Stimulated activated CD8-positive, alpha-beta memory T cell treated with anti-CD3 and anti-CD28 coated beads, Interleukin-12 subunit alpha, Interleukin-12 subunit beta, amount 100 ng/mL, for 4 hours (primary cell): ENCODE measurements at places on chromosomes 1 and 21.

DNA sequence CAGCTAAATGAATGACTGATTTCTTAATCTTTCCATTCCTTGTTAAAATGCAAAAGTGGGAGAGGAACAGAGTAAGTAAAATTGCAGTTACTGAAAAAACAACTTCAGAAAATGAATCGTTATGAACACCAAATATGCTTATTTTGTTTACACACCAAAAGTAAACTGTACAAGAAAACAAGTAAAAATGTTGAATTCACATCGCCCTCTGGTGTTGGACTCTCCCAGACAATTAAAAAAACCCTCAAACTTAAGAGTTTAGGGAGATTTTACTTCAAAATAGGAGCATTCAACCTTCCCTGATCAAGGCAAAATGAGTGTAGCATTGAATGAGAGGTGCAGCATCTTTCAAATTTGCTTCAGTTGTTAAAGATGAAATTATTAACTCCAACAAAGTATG is 19.4 kb upstream of the ESRRG start:
- DNase-seq: no peak

- no peak for DNase-seq
Measured at GRCh38 chr1:220544901-220545303, 17.0 kb downstream of the MARK1 start.

DNA sequence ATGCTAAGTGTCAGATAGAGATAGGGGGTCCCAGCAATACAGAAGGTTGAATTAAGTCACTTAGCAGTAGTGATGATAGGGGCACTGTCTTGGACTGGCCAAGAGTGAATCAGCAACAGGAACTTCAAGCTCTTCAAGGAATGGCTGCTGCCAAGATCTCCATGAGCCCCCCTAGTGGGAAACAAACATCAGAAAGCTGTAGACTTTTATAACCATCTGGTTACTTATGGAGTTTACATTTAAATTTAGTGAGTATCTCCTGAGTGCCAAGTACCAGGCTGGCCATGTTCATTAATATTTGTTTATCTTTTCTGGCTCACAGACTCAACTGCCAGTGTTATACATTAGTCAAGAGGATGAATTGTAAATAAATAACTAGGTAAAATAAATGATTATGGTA is 327.3 kb downstream of the TTLL7 start:
- no peak for DNase-seq

GRCh38 chr1:245579881-245580280 is 425.1 kb downstream of the KIF26B start:
- no peak for DNase-seq

GRCh38 chr1:156435545-156436140 is 64.9 kb downstream of the MEF2D start:
- DNase-seq: no peak

DNA sequence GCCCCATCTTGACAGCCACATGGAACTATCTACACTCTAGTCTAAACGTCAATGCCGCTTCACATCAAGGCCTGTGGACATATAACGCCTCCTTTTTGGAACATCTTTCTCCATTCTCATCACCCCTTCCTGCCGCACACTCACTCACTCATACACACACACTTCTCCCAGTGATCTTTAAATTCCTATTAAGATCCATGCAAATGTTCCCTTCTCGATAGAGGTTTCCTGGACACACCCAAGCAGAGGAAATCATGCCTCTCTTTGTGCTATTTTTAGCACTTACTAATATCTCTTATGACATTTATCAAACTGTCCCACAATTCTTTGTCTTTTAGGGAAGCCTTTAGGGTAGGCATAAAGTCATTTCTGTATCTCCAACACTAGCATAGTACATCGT is 28.2 kb upstream of the SLAMF9 start:
- no peak for DNase-seq

DNA sequence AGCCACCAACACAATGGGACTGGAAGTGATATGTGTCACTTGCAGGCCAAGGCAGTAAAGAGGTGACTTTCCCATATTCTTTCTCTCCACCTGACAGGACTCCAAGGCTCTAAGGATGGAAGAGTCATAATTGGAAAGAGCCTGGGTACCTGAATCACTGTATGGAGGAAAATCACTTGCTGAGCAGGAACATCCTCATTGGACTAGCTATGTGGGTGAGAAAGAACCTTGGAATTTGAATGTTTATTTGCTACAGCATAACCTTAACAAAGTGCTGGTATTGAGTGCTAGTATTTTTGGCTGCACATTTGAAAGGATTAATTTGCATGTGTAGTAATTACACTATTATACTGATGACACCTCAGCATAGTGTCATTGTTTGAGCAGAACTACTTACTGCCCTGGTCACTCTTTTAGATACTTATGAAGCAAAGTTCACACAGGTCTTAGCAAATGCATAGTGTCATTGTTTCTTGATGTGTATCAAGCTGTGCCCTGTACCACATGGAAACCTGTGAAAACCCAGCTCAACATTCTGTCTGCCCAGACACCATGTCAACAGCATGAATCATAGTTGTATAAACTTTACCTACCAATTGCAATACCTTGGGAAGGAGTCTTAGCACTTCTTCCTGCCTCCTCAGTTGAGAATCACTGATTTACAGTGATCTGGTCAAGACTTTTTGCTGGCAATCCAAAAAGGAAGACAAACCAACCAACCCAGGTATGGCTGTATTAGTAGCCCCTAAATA is 5.1 kb upstream of the S100A10 start:
- DNase-seq: no peak

DNA sequence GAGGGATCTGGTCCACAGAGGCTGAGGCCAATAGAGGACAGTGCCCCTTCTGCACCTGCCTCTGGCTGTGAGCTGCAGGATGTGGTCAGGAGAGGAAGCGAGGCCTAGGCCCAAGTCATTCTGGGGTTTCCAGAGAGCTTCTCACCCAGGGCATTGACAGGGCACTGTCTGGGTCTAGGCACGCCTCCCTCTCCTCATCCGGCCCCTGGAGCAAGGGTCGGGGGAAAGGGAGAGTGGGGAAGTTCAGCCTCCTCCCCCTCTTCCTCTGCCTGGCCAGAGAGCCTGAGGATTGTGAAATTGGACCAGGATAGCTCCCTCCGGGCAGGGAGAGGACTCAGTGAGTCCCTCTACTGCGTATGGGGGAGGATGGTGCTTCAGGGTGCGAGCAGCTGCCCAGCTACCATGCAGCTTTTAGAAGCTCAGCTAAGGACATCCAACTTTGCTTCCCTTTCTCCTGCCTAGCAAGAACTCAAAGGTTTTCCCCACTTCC is 6.3 kb upstream of the INAVA start:
- peak; percentile 54 for DNase-seq

DNA sequence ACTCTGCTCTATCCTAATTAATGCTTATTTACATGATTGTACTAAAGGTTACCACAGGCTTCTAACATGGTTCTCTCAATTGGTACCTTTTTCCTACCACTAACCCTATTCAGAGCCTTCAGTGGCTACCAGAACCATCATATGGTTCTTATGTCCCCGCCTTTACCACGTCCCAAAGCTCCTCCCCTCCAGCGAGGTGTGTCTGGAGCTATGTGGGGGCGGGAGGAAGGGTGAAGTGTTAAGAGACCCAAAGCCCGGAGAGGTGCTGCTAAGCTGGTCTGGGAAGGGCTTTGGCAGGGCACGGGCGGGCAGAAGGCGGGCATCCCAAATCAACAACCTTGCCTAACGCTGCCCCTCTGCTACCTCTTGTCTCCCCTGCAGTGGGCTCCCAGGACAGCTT is 10.0 kb downstream of the SPATA46 start:
- DNase-seq: no peak

DNA sequence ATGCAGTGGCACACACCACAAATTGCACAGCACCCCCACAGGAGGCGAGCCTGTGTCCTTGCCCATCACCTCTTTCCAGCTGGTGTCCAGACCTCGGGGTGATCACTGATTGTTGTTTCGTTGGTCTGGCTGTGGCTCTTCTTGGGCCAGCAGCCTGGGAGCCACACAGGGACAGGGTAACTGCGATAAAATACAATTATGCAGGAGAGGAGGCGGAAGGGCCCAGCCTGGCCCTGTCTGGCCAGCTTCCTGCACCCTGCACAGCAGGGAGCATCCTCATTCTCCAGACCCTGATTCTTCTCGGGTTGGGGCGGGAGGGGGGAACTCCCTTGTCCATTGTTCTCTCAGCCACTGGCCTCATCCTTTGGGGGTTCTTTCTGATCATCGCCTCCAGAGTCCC is 83.6 kb downstream of the ADARB1 start:
- DNase-seq: no peak

GRCh38 chr1:155320661-155321617 is at the start of gene RUSC1:
Gene RUSC1, plus strand, starts transcription at chr1:155320894. Its CDS starts 880 bp downstream, at chr1:155321774.
- peak; percentile 51 for DNase-seq

DNA sequence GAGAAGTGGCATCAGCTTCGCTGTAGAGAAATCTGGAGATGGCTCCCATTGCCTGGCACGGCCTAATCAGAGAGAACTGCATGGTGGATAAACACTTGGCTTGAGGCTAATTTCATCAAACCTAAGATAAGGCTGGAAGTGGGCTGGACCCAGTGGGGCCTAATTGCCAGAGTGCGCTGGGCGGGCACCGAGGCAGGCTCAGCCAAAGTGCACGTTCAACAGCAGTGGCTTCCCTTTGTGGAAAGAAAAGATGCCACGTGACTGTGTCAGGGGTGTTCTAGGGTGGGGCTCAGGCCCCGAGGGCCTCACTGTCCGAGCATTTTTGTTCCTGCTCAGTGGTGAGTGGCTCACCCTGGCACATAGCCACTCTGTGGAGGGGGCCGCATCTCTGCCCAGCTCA is 5.8 kb downstream of the PLCH2 start:
- no peak for DNase-seq

GRCh38 chr1:219659684-219660083 is 46.8 kb upstream of the ZC3H11B start:
- no peak for DNase-seq

GRCh38 chr1:109756848-109757521 is 6.7 kb downstream of the EPS8L3 start:
- DNase-seq: no peak

GRCh38 chr1:33727310-33727709 is 136.6 kb upstream of the HMGB4 start:
- DNase-seq: no peak

- no peak for DNase-seq
Measured at GRCh38 chr1:93743465-93743864, 61.8 kb upstream of the BCAR3 start.

GRCh38 chr1:182387566-182387965 is 4.0 kb downstream of the GLUL start:
- DNase-seq: no peak

DNA sequence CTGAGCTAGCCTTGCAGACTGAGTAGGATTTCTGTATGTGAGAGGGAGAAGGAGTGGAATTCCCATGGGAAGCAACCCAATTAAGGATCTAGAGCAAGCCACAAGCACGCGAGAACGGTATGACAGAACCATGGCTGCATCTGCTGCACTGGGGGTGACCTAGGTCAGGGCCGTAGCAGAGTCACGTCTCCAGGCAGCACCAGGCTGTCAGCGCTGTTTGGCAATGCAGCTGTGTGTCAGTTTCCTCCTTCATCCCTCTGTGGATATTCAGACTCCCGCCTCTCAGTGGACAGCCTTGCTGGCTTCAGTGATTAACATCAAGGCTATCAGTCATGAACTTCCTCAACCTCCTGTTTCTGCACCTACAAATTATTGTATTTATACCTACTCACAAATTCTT is 118.1 kb upstream of the PPP2R5A start:
- no peak for DNase-seq

- DNase-seq: no peak
Measured at GRCh38 chr1:199155166-199156019, 516.6 kb downstream of the PTPRC start.

GRCh38 chr21:39400173-39400572 is 45.4 kb downstream of the LCA5L start:
- no peak for DNase-seq

- DNase-seq: no peak
Measured at GRCh38 chr1:119647734-119648619, at the start of gene ZNF697. Gene ZNF697, minus strand, starts transcription at chr1:119648266. Its CDS starts 22,166 bp downstream, at chr1:119626100.

DNA sequence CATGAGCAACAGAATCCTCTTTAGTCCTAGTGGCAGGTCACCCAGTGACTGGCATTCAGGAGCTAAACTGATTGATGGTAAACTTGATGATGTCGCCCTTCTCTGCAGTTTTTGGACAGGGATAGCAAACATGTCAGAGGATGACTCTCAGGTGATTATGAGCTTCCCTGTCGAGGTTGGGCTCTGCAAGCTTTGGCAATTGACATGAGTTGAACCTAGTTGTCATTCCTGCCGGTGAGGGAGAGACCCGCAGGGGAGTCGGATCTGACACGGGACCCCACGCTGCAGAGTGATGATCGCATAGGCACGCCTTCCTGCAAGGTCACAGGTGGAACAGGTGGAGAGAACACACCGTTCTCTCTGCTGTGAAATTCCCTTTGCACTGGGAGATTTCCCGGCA is 438.0 kb upstream of the VAMP3 start:
- no peak for DNase-seq

DNA sequence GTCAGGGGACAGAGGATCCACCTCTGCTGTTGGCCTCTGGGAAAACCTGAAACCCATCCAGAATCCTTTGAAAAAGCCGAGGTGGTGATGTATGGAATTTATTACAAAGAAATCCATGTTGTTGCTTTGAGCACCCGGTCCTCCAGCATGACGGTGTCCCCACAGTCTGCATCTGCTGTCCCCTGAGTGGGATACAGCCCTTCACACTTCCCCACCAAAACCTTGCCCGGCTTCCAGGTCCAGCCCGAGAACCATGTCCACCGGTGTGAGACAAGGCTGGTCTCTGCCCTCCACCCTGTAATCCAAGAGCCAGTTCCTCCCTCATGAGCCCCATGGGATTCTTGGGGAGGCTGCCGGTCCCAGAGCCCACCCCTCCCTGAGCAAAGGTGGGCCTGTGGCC is 70.5 kb downstream of the STUM start:
- DNase-seq: no peak

- no peak for DNase-seq
Measured at GRCh38 chr1:112776688-112777087, 61.6 kb upstream of the PPM1J start.

GRCh38 chr1:10340930-10341590 is 57.8 kb upstream of the PGD start:
- no peak for DNase-seq

GRCh38 chr1:110426854-110427253 is 19.4 kb upstream of the LAMTOR5 start:
- no peak for DNase-seq

GRCh38 chr1:110004583-110004982 is 20.0 kb downstream of the AHCYL1 start:
- no peak for DNase-seq

GRCh38 chr1:150979092-150980056 is 2.7 kb upstream of the ANXA9 start:
- DNase-seq: peak; percentile 70

DNA sequence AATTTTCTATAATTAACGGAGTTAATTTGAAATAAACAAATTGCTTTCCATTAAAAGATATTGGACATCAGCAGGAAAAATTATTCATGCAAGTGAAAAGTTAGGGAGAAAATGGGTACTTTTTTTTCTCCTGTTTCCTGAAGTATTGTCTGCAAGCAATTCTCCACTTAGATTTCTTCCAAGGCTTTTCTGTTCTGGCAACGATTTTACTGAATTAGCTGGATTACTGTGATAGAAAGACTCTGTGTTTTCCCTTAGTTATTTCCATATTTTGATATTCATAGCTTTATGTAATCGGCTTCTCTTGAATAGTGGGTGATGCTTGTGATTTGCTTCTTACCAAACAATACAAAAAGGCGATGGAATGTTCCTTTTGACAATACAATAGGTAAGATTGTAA is 1333.9 kb downstream of the AMY1C start:
- no peak for DNase-seq

GRCh38 chr1:194950584-194950983 is 1657.7 kb downstream of the KCNT2 start:
- DNase-seq: no peak

- no peak for DNase-seq
Measured at GRCh38 chr21:41751611-41752011, 15.2 kb downstream of the RIPK4 start.
